M059J (cell line): ENCODE measurements at places on chromosomes 3 and 15. TPM values are rescaled to one million over a fixed set of nuclear protein-coding genes. Genes with fewer than 3 reads are reported as not detected.
A peak's percentile ranks its signal among the peaks of the same experiment; 100 is the strongest.

GRCh38 chr3:186225603-186226002 lies 116.7 kb upstream of the ETV5 start:
- DNase-seq: no peak

Gene TMEM207
- total RNA-seq: not detected in 2 replicates

DNA sequence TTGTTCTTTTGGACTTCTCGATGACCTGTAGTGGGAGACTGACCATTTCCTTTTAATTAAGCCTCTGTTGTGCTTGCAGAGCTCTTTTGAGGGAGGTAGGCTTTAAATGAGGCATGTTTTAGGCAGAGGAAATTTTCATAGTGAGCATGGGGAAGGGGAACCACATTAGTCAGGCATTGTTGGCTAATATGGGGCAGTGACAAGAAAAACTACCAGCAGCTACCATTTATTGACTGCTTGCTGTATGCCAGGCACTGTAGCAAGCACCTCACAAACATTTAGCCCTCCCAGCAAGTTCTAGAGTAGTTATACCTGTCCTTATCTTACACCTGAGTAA lies 10.9 kb downstream of the ATG7 start:
- no peak for DNase-seq

GRCh38 chr3:168881804-168882203 lies 781.7 kb downstream of the MECOM start:
- DNase-seq: peak; percentile 22

DNA sequence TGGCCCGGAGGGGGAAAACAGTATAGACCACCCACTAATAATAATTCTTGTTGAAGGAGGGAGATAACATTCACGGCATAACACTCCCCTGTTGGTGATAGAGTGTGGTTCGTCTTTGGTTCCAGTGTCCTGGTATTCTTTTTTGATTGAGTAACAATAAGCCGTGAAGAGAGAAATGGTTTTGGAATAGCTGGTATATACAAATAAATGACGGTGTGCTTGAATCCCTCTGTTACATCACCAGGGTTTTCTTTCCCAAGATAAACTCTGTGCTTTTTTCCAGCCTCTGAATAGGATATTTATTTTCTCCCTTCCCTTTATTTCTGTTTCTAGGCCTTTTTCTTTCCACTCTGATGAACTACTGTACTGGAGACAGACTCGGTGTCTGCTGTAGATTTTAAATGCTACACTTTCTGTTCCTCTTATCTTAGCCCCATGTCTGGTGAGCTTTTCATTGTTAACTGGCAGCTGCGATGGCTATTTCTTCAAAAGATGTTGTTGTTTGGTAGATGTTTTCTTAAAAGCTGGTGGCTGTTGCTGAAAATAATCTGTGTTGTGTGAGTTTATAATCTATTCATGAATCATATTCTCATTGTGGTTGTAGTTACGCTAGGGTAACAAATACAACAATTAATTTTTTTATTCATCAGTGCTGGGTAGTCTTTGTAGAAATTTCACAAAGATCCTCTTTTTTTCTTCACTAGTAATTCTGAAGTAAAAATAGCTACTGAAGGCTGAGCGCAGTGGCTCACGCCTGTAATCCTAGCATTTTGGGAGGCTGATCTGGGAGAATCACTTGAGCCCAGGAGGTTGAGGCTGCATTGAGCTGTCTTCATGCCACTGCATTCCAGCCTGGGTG lies 15.5 kb upstream of the SCAANT1 start:
- DNase-seq: no peak

GRCh38 chr15:49265911-49266310 lies 95.9 kb downstream of the GALK2 start:
- DNase-seq: no peak

Gene GOLGA6A
- total RNA-seq: not detected in 2 replicates
